ENCODE measurements at places on chromosomes 4 and X.

GRCh38 chrX:56798866-56799758, 70.1 kb downstream of the NBDY start:
- DNase-seq: no peak

GRCh38 chrX:44785652-44786051, 58.2 kb upstream of the DUSP21 start:
- DNase-seq: no peak

GRCh38 chr4:24094726-24095125, 204.9 kb upstream of the PPARGC1A start:
- DNase-seq: no peak

DNA sequence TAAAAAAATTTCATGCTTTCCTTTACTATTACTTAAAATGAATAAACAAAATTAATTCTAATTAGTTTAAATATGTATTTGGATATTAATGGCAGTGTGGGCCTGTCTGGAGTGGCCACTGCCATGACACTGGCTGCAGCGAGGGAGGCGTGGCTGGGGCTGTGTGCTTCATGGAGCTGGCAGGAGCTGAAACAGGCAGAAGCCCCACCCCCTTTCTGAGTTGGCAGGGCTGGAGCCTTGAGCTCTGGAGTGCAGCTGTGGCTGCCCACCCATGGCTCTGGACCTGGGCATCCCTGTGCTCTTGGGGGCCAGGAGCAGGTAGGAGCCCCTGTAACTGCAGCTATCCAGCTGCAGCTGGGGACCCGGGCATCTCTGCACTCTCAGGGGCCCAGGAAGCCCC, 8.2 kb upstream of the HSD17B11 start:
- no peak for DNase-seq

DNA sequence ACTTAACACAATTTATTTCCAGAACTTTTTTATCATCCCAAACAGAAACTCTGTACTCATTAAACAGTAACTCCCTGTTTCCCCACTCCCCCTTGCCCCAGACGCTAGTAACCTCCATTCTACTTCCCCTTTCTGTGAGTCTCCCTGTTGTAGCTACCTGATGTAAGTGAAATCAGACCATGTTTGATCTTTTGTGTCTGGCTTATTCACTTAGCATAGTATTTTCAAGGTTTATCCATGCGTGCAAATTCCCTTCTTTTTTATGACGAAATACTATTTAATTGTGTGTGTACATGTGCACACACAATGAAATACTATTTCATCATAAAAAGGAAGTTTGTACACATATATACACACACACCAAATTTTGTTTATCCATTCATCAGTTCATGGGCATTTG, 5.2 kb downstream of the PKD2 start:
- DNase-seq: no peak

DNA sequence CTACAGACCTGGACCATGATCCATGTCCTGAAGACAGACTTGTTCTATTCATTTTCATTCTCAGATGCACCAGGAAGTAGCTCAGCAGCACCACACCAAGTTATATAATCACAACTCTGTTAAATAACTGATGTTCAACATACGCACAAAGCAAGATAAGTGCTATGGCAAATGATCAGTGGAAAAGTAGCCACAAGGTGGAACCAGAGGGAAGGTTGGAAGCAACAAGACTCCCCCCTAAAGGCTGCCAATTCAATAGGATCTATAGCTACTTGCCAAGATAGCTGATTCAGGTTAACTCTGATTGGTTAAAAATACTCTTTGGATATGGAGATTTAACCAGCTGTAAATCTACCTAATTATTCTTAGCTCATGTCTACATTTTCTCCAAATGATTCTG, 23.7 kb upstream of the FAM47B start:
- no peak for DNase-seq

DNA sequence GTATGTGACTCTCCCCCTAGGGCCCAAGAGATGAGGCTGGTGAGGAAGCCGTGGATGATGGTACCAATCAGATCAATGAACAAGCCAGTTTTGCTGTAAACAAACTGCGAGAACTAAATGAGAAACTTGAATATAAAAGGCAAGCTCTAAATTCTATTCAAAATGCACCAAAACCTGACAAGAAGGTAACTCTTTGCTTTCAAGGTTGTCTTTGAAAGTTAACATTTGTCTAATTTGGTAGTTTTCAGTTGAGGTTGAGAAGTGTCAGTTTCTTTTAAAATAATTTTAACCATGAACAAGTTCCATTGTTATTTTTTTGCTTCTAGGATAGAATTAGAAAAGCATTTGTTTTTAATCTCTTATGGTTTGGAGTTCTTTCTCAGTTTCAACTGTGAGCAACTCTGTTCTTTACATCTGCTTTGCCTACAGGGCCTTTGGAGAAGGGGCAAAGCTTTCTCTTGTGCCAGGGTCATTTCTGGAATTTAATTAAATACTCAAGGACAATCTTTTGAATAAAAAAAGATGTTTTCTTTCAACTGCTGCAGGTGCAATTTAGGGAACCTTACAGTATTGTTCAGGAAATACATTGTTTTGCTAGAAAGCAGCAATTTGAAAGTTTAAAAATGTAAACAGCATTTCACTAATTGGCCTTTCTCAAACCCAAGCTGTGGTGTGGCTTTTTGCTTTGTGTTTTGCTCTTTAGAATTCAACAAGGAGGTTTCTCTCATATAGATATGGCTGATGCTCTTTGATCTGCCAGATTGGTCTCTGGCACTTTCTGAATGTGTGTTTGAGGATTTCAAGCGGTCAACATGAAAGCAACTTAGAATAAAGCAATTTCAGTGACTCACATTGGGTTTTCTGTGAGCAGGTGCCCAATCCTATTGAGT, 62.9 kb downstream of the LRP2BP start:
- no peak for DNase-seq

All from activated CD8-positive, alpha-beta memory T cell treated with anti-CD3 and anti-CD28 coated beads for 4 hours (primary cell).